ENCODE measurements at places on chromosomes 11 and 22.
A peak's percentile ranks its signal among the peaks of the same experiment; 100 is the strongest.

DNA sequence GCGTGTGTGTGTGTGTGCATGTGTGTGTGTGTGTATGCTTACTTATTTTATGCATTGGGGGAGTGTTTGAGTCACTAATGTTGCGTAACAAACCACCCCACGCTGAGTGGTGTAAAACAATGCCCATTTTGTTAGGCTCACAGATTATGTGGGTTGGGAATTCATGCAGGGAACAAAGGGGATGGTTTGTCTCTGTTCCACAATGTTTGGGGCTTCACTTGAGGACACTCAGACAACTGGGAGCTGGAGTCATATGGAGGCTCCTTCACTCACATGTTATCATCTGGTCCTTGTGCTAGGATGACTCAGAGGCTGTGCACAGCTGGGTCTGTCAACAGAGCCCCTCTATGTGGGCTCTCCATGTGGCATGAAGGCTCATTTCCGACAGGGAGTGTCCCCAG lies 51.3 kb upstream of the LARGE1 start:
- DNase-seq = peak; percentile 99

DNA sequence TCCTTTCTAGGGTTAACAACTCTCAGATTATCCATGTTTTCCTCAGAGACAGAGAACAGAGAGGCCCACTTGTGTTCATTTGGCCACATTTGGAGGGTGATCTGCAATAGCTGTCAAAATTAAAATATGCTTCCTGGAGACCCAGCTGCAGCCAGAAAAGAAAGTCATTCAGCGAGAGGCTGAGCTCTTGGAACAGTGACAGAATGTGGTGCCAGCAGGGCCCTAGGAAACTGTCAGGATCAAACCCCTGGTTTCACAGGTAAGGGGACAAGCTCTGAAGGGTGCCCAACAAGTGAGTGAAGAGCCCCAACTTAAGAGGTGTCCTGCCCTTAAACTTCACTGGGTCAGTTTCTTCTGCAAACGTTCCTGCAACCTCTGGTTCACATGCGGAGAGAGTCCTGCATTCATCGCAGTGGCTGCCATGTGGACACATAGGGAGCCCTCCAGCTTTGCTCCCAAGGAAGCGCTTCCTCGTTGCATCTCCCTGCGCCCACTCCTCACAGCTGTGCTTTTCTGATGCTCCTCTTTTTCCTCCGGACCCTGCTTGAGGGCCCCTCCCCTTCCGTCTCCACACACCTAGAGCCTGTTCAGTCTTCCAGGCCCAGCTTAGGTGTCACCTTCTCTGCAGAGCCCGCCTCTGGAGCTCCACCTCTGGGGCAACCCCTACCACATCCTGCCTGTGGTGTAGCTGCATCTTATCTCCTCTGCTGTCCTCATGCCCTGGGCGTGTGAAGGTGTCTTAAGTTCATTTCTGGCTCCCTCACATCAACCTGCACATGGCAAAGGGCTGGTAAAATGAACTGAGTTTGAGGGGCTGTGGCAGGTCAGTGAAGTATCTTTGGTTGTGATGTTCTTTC lies 3.9 kb downstream of the UCP3 start:
- no peak for DNase-seq

GRCh38 chr22:41229730-41230400 lies 10.9 kb downstream of the CHADL start:
- DNase-seq = no peak

- no peak for DNase-seq
These were observed 23.2 kb upstream of the LMO1 start for GRCh38 chr11:8286886-8287285.

GRCh38 chr22:37892566-37893335 lies 13.3 kb upstream of the MICALL1 start:
- no peak for DNase-seq

All from COLO829 (cell line).